ENCODE measurements at places on chromosomes 3 and 15.

- peaks cover 2% of the 10 kb centered on the region for H3K4me1 ChIP-seq
- H3K27ac ChIP-seq: no peak overlapping the region
- H3K27me3 ChIP-seq: no peaks in the 10 kb centered on the region
- no peaks in the 10 kb centered on the region for H3K36me3 ChIP-seq
Observed at GRCh38 chr3:179454887-179455286, 3.6 kb upstream of the GNB4 start.

DNA sequence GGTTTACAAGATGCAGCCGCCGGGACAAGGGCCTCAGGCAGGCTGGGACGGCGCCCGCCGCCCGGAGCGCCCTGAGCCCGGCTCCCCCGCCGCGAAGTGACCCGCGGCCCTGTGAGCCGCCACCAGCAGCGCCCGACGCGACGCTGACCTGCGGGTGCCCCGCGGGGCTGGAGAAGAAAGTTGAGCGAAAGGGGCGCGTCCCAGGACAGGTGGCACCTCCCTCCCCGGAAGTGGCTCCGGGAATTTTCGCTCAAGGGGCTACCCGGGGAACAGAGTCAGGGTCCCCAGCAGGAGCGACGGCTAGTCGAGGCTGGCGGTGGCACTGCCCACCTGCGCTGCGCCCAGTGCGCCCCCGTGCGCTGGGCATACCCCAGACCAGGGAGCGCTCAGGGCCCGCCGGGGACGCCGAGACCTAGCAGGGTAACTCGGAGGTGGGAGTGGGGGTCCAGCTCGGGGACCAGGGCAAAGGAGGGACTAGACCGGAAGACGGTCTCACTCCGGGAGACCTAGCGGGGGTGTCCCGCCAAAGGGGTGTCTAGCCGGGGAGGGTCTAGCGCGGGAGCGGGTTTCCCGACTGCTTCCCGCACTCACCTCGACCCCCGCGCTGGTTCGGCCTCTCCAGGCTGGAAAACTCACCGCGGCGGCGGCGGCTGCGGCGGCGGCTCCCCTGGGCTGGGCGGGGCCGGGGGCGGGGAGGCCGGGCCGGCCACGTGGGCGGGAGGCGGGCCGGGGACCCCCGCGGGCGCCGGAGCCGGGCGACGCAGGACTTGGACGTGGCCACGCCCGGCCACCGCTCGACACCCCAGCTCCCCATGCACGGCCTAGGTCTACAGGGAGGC, 18.4 kb downstream of the SPATA12 start:
- no peak for DNase-seq
- H3K36me3 ChIP-seq: no peaks in the 10 kb centered on the region
- H3K27ac ChIP-seq: no peak overlapping the region
- no peaks in the 10 kb centered on the region for H3K4me1 ChIP-seq
- H3K4me3 ChIP-seq: peak overlapping the region; percentile 38
- peaks cover 30% of the 10 kb centered on the region for H3K27me3 ChIP-seq

- H3K4me1 ChIP-seq: peaks cover 5% of the 10 kb centered on the region
- no peaks in the 10 kb centered on the region for H3K36me3 ChIP-seq
- DNase-seq: peak; percentile 64
- peak overlapping the region; percentile 89 for H3K27ac ChIP-seq
Observed at GRCh38 chr15:68818066-68818768, 2.5 kb downstream of the ANP32A start.

GRCh38 chr3:58214484-58215316, 3.9 kb upstream of the DNASE1L3 start:
- no peak overlapping the region for H3K27ac ChIP-seq
- peak; percentile 9 for DNase-seq
- no peak overlapping the region for H3K4me3 ChIP-seq

DNA sequence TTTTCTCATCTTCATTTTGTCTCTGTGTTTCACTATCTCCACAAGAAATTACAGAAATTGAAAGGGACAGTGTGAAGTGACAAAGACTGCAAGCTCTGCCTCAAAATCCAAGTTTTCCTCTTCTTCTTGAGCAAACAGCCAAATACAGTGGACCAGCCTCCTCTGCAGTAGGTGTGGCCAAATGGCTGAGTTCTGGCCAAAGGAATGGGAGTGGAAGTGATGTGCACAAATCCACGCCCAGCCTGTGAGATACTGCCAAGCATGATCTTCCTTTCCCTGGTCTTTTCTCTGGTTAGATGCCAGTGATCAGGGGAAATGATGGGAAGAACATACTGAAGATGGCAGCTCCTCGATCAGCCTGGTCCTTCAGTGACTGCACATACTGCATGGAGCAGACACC, 111.0 kb upstream of the CPNE4 start:
- H3K4me3 ChIP-seq: no peak overlapping the region
- DNase-seq: peak; percentile 12
- no peaks in the 10 kb centered on the region for H3K36me3 ChIP-seq
- H3K27ac ChIP-seq: no peak overlapping the region

GRCh38 chr15:73996939-73997338, 2.4 kb downstream of the PML start:
- no peaks in the 10 kb centered on the region for H3K27me3 ChIP-seq
- peaks cover 12% of the 10 kb centered on the region for H3K4me1 ChIP-seq
- H3K27ac ChIP-seq: peak overlapping the region; percentile 60

- no peak overlapping the region for H3K27ac ChIP-seq
- no peaks in the 10 kb centered on the region for H3K27me3 ChIP-seq
- no peak for DNase-seq
- H3K4me3 ChIP-seq: no peak overlapping the region
- H3K36me3 ChIP-seq: no peaks in the 10 kb centered on the region
Observed at GRCh38 chr15:40043927-40044716, 5.1 kb upstream of the SRP14 start.

DNA sequence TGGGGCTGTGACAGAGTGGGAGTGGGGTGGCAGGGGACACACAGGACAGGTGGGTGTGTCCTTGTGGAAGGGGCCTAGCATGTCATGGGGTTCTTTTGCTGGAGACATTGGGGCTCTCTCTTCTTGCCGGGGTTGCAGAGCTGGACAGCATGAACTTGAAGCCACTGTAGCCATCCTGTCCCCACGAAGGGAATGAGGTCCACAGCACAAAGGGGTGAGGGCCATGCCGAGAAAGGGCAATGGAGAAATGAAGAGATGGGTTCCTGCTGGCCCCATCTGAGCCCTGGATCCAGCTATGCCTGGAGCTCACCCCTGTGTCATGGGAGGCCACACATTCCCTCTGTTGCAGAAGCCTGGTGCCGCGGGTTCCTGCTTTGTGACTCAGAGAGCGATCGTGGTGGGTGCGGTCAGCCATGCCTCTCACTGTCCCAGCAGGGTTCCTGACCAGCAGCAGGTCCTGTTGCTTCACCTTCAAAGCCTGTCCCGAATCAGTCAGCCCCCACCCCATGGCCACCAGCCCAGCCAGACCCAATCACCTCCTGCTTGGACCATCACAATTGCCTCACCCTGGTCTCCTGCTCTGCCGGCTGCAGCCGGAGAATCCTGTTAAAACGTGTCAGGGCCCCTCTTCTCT, 50.0 kb downstream of the DNAJB8 start:
- no peaks in the 10 kb centered on the region for H3K4me1 ChIP-seq
- no peak overlapping the region for H3K27ac ChIP-seq
- DNase-seq: peak; percentile 45
- H3K4me3 ChIP-seq: no peak overlapping the region
- no peaks in the 10 kb centered on the region for H3K36me3 ChIP-seq
- no peaks in the 10 kb centered on the region for H3K27me3 ChIP-seq

GRCh38 chr15:31361764-31362515, 35.3 kb downstream of the KLF13 start:
- H3K4me1 ChIP-seq: no peaks in the 10 kb centered on the region
- no peaks in the 10 kb centered on the region for H3K27me3 ChIP-seq
- no peak overlapping the region for H3K4me3 ChIP-seq
- peak; percentile 8 for DNase-seq
- H3K27ac ChIP-seq: no peak overlapping the region

GRCh38 chr3:191987831-191988350, 526.9 kb downstream of the PYDC2 start:
- H3K27me3 ChIP-seq: no peaks in the 10 kb centered on the region
- no peak overlapping the region for H3K27ac ChIP-seq
- H3K4me1 ChIP-seq: no peaks in the 10 kb centered on the region
- H3K36me3 ChIP-seq: no peaks in the 10 kb centered on the region
- peak; percentile 68 for DNase-seq

DNA sequence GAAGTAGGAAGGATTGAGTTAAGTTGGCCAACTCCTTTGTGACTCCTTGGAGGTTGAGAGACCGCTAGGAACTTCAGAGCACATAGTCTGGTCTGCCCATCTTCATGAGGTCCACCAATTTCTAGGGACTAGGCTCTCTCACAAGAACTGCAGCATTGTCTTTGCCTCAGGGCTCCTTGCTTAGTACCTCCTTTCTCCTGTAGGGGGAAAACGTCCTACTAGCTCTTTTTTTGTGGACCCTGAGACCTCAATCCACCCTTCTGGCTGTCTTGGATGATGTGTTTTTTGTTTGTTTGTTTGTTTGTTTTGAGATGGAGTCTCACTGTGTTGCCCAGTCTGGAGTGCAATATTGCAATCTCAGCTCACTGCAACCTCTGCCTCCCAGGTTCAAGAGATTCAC, 21.6 kb downstream of the REC114 start:
- no peaks in the 10 kb centered on the region for H3K27me3 ChIP-seq
- no peaks in the 10 kb centered on the region for H3K4me1 ChIP-seq
- no peak overlapping the region for H3K4me3 ChIP-seq
- DNase-seq: no peak
- H3K36me3 ChIP-seq: no peaks in the 10 kb centered on the region
